ENCODE measurements at places on chromosomes 12 and 14.

- no peak for DNase-seq
Observed at GRCh38 chr12:110351119-110351518, 52.4 kb downstream of the ANAPC7 start.

DNA sequence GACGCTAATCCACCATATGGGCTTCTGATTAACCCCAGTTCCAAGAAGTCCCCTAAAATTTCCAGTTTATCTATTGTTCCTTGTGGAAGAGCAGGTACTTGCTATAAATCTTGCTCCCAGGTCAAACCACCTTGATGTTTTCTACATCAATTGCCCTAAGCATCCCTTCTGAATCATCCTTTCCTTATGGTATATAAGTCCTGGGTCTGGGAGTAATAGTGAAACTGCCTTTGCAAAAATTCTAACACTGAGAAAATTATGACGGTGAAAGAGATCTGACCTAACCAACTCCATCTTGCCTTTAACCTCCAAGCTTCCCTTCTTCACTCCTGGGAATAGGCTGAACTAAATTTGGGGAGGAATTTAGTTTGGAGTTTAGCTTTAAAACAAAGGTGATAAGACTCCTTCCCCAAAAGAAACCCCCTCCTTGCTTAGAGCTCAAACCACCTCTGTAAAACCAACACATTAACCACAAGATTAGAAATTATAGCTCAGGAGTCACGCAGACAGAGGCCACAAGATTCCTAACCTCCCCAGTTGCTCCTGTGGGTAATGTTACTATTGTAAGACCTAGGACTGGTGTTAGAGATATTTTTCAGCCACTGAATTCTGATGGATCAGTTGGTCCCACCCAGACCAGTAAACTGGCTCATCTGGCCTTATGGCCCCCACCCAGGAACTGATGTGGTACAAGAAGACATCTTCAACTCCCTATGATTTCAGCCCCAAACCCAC is 33.8 kb upstream of the DTX1 start:
- no peak for DNase-seq

DNA sequence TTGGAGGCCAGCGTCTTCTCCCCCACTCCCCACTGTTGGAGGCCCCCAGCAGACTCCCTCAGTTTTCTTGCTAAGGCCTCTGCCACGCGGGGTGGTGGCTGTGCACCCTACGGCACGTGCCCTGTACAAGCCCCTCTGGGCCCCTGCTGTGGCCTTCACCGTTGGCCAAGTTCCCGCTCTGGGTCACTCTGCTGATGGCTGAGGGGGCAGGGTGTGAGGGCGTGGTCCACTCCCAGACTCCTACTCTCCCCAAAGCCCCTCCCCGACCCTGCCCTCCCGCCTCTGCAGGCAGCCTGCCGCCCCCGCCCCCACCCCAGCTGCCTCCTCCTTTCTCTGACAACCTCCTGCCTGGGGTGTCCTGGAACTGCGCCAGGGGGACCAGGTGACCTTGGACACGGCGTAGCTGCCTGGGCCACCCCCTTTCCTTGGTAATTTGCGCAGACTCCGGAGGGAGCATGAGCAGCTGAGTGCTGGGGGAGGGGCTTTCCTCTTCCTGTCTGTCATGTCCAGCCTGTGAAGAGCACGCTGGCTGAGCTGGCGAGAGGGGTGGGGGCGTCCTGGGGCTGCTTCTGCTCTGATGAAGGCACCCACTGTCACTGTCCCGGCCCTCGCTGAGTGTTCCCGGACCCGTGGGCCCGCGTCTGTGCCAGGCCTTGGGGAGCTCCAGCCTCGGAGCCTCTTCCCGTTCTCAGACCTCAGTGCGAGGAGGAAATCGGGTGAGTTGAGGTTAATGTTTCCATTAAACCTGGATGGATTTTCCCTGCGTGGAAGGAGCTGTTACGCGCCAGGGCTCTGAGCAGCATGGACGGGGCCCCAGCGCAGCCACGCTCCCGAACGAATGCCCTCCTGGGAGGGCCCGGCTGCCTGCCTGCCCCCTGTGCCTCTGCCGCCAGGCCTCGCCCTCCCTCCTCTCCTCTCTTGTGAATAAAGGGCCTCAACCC is 85.0 kb downstream of the KIF26A start:
- DNase-seq: peak; percentile 13

- no peak for DNase-seq
Observed at GRCh38 chr12:85527192-85527591, 247.2 kb downstream of the ALX1 start.

DNA sequence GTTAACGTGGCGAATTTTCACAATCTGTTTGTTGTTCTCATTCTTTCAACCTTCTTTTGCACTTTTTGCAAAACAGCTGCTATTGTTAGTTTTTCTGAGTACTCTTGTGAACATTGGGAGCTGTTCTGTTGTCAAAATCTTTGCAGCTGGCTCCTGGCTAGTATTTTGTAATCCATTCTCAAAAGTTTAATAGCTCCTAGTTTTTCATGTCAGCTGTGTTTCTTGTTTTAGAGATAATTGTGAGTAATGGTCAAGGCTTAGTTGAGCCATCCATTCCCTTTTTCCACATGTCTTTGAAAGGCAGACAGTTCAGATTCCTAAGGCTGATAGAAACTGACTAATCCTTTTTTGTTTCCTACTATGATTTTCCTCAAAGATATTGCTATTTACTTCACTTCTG is 39.1 kb upstream of the CRADD start:
- peak; percentile 59 for DNase-seq

DNA sequence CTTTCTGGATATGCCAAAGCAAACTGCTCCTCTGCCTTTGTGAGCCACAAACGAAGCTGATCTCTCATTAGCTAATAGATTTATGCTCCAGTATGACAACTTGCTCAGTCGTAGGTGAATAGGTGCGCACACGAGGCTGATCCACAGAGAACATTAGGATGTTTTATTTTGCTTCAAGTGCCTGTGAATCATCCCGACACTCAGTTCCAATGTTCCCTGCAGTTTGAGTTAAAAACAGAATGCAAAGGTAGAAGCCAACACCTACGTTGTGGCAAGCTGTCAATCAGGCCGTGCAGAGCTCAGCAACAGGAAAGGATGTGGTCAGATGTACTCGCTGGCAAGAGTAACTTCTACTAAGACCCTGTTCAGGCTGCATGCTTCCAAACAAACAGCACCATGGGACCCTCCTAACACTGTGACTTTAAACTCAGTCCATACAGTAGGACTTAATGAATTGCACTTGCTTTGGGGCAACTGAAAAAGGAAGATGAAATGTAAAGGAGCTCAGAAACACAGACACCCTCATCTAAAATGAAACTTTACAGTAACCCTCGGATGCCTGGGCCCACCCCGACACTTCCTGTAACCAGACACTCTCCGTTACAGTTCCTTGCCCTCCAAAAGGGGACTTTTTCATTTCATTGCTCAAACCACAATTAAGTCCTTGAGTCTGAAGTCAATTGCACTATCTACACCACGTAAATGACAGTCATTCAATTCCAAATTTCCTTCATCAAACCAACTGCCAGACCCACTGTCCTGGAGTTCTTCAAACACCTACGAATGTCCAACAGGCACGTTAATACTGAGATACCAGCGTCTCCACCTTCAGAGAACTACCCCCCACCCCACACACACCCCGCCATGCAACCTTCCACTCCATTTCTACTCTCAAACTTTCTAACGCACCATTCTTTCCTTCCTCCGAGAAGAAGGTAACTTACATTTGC is 1.6 kb downstream of the CCDC88C start:
- DNase-seq: no peak

- no peak for DNase-seq
Observed at GRCh38 chr12:1884651-1885050, 33.8 kb downstream of the CACNA2D4 start.

- no peak for DNase-seq
Observed at GRCh38 chr12:26976687-26977086, 37.5 kb downstream of the TM7SF3 start.

DNA sequence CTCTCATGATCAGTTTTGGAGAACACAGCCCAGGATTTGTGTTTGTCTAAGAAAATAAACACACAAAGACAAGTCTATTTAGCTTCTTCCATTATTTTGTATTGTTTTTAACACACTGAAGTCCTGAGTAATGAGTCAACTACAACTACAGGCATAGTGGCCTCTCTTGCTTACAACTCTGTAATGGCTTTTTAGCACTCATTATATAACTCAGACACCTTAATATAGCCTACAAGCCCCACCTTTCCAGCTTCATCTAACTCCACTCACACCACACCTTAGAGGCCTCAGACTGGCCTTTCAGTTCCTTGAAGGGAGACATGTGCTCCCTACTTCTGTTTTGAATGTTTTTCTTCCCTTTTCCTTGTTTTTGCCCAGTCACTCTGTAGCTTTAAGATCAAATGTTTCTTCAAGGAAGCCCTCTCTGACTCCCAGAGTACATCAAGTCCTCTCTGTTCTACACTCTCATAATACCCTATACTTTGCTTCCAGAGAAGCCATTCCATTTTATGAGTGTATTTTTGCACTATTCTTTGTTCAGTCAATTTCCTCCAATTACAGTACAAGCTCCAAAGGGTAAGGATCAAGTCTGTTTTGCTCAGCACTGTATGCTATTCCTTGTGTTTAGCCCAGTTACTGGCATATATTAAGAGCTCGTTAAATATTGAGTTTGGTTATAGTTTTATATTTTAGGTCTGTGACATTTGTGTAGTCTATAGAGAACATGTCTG is 233.6 kb upstream of the ARHGAP5 start:
- DNase-seq: no peak

- DNase-seq: no peak
Observed at GRCh38 chr14:61602003-61602732, 93.1 kb upstream of the HIF1A start.

DNA sequence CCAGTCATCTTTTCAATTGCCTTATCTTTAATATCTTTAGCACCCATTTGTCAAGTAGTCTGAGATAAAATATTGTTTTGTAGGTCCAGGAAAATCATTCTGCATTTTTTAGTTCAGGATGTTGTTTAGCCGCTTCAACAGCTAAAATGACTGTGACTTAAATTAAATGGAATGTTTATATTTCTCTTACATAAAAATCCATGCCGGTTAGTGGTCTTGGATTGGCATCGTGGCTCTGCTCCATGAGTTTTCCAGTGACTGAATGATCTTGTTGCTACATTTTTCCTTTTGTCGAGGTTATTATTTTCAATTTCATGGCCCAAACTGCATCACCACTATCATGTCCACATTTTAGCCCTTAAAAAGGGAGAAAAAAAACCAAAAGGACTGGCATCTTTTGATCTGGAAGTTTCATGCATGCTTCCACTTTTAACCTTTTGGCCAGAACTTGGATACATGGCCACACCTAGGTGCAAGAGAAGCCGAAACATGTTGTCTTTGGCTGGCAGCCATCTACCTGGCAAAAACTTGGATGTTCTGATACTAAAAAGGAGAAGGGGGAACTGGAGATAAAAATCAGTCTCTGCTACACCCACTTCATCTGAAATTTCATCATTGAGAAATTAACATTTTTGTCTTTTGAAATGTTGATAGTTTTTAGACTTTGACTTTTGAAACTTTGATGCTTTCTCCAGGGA is 142.4 kb downstream of the OTOGL start:
- DNase-seq: peak; percentile 71

DNA sequence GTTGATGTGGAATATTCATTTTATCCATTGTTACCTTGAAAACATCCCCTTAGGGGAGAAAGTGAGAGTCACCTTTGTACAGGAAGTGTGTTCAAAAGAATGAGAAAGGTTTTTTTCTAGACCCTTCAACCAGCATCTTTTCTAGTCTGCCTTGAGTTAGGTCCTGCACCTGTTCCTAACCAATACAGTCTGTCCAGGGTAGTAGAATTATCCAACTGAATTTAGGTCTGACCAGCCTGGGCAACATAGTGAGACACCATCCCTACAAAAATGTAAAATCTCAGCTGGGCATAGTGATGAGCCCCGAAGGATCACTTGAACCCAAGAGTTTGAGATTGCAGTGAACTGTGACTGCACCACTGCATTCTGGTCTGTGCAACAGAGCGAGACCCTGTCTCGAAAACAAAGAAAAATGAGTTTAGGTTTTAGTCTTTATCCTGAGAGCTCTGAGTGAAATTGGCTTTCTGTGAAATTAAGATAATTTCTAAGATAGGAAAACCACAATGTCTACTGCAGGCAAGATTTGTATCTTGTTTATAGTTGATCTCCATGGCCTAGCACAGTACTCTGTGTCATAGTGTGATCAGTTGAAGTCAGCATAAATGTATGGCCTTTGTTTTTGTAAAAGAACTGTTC is 25.2 kb downstream of the ARHGAP5 start:
- DNase-seq: no peak

DNA sequence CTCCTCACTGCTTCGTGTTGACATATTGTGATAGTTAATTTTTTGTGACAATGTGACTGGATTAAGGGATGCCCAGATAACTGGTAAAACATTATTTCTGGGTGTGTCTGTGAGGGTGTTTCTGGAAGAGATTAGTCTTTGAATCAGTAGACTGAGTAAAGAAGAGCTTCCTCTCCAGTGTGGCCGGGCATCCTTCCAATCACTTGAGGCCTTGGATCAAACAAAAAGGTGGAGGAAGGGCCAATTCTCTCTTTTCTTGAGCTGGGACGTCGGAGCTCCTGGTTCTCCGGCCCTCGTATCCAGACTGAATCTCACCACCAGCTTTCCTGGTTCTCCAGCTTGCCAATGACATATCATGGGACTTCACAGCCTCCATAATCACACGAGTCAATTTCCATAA is 240.4 kb downstream of the CHST11 start:
- DNase-seq: no peak

DNA sequence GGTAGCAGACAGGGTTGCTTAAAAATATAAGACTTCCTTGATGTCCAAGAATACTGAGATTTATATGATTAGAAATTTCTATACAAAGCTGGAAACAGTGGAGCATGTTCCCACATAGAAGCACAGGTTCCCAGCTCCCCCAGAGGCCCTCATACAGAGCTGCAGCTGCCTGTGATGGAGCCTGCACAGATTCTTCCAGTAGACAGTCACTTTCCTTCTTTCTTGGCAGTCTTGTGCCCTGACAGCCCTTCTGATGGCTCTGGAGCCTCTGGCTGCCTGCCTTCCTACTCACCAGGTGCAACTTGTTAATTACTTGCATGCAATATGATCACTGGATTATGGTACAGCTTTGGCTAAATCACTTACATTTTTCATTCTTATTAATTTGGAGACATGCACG is 44.4 kb downstream of the BICD1 start:
- no peak for DNase-seq

DNA sequence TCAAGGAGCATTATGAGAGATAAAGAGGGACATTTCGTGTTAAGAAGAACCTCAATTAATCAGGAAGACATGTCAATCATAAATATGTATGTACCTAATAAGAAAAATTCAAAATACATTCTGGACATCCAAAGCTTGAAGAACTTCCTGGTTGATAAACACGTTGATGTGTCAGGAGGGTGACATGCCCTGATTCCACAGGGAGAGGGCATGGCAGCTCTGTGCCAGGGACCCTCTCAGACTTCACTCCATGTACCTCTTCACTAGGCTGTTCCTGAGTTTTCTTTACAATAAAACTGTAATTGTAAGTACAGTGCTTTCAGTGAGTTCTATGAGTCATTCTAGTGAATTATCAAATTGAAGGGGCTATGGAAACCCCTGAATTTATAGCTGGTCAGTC is 163.5 kb downstream of the CFAP54 start:
- no peak for DNase-seq
